ENCODE measurements at places on chromosomes 5 and 9.

DNA sequence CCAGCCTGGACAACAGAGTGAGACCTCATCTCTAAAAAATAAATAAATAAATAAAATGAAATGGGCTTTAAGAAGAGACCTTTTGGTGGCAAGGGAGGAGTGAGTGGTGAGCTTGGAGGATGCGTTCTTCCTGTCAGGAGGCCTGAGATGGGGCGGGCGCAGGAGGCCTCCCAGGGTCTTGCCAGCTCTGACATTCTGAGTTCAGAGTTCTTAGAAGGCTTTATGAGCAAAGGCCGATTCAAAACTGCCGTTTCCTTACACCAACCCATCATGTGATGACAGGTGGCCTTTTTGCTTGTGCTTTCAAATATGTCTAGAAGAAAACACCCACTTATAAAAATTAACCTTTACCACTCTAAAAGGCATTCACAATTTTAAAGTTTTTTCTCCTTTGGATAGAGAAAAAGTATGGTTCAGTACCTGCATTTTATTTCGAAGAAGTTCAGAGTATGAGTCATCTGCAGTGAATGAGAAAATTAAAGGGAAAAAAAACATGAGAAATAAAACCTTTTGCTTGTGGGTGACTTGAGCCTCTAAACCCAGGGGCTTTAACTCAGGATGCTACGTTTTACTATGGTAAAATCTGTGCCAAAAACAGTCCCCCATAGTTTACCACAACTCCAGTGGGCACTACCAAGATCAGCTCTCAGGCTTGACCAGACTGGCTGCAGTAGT, 157.4 kb upstream of the OTULINL start:
- peak; percentile 59 for DNase-seq

GRCh38 chr5:142935014-142935413, 164.8 kb downstream of the ARHGAP26 start:
- DNase-seq = no peak

DNA sequence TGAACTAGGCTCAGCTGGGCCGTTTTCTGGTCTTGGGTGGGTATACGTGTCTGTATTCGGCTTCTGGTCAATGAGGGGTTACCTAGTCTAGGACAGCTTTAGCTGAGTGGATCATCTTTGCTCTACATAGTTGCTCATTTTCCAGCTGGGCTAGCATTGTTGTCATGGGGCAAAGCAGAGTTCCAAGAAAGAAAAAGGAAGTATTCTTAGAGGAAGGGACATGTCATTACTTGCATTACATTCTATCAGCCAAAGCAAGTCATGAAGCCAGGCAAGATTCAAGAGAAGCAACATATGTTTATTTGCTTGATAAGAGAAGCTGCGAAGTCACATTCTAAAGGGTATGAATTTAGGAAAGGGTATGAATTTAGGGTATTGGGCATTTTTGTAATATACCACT, 396.5 kb downstream of the ZNF608 start:
- DNase-seq = no peak

- DNase-seq = no peak
These were observed 23.1 kb downstream of the CENPK start for GRCh38 chr5:65539827-65540226.

DNA sequence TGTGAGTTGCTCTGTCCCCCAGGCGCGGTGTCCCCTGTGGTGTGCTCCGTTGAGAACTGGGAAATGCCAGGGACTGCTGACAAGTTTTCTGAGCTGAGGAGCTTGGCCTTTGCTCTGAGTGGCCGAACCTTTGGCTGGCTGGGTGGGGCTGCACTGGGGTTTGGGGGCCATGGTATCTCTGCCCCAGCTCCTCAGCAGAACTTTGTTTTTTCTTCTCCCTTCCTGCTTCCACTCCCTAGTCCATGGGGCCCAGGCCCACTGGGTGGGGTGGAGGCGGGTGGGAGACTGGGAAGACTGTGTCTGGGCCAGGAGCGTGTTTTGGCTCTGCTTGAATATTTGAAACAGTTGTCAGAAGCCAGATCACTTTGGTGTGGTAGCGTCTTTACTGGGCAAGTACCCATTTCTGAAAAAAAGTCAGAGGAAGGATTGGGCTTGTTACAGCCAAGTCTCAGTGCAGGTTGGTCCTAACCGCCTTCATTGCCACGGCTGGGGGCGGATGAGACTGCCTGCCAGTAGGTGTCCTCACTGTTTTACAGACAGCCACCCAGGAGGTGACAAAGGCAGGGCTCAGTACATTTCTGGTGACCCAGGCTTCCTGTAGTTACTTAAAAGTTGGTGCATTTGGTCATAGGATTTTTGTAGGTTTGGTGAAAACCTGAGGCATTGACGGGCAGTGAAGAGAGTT, 92.7 kb downstream of the DAB2IP start:
- DNase-seq = peak; percentile 56

GRCh38 chr9:107674721-107675277, 185.2 kb upstream of the KLF4 start:
- no peak for DNase-seq

DNA sequence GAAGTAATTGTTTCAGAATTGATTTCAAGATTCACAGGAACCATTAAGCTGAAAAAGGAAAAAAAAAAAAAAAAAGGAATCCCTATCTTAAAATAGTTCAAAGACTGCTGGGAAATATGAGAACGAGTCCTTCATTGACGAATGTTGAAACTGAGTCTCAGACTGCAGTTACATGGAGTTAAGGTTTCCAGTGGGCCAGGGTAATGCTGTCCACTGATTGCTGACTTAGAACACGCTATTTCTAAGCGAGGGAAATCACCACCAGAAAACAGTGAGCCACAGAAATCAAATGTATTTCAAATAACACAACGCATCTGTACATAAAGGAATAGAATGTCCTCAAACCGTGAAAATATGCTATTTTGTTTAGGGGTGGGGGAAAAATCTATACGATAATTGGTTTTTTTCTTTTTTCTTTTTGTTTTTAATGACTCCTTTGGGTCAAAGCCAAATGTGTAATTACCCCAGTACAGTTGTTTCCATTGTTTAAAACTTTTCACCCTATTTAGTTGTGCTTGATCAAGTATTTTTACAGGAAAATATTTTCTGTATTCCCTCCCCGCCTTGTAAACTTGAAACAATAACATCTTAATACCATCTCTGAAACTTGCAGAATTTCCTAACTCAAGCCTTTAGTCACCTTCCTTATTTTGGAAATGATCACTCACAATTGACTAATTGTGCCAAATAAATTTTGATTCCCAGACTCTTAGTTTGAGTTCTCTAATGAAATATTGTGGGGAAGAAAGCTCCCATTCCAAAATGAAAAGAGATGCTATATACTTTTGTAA, 208.3 kb downstream of the MCTP1 start:
- DNase-seq = no peak

- DNase-seq = no peak
These were observed 54.9 kb upstream of the ZNF169 start for GRCh38 chr9:94204174-94204573.

- DNase-seq = no peak
These were observed 9.2 kb downstream of the NPR3 start for GRCh38 chr5:32720300-32720699.

DNA sequence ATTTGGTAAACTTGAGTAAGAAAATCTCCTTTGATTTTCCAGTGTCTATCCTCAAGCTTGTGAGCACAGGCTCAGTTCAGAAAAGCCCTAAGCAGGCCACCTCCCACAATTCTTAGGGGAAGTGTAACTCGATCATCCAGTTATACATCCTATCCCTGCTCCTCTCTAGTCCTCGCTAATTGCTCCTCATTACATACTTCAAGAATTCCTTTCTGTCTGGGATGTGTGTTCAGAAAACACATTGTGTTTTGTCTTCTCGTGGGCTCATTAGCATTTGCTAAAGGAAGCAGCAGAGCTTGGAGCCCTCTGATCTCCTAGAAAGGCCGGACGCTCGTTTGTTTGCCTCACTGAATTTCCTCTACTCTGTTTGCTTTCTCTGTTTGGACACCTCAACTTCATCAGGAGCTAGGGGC, 268.2 kb upstream of the RFX3 start:
- peak; percentile 38 for DNase-seq

- DNase-seq = no peak
These were observed 97.0 kb downstream of the PDE6A start for GRCh38 chr5:149847611-149848010.

DNA sequence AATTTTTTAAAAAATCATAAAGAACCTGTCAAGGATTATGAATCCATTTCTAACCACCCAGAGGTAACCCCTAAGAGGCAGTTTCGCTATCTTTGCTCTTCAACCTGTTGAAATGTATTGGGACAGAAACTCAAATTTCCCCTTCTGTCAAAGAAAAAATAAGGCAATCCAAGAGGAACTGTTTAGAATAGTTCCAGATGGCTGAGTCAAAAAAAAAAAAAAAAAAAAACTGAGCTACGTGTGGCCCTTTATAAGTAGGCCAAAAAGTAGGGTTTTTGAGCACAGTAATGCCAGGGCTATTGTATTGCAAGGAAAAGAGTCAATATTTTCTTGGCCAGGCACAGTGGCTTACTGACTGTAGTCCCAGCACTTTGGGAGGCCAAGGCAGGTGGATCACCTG, 94.9 kb downstream of the RAD23B start:
- DNase-seq = no peak

DNA sequence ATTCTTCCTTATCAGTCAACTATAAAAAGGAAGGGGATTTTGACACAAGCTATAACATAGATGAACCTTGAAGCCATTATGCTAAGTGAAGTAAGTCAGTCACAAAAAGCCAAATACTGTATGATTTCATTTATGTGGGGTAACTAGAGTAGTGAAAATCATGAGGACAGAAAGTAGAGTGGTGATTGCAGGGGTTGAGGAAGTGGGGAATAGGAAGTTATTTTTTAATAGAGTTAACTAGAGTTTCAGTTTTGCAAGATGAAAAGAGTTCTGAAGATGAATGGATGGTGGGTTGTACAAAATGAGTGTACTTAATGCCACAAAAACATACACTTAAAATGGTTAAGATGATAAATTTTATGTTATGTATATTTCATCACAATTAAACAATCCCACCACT, 65.4 kb upstream of the FAM174A start:
- DNase-seq = no peak

DNA sequence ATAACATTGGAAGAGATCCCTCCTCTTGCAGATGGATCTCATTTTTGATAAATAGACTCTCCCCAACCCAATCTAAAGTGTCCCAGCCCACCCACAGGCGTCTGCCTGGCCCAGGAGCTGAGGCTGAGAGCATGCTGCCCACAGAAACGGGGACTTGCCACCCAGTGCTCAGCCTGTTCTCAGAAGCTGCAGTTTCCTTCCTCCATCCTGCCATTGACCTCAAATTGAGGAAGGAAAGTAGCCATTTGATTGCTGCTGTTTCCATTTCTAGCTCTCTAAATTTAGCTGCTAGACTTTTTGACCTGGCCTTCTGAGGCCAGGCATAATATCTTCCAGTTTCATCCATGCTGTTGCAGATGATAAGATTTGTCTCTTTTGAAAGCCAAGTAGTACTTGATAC, 31.1 kb upstream of the FRMD3 start:
- no peak for DNase-seq
